Activated CD4-positive, alpha-beta memory T cell treated with anti-CD3 and anti-CD28 coated beads for 36 hours (primary cell): ENCODE measurements at places on chromosomes 6 and 20. TPM values are rescaled to one million over a fixed set of nuclear protein-coding genes. Genes with fewer than 3 reads are reported as not detected.

WFDC8 gene
- total RNA-seq: not detected

NT5DC1 gene
- 51.3 TPM for total RNA-seq

COL9A1 gene
- total RNA-seq: not detected

CLPSL2 gene
- not detected for total RNA-seq

GRIK2 gene
- not detected for total RNA-seq

C20orf202 gene
- total RNA-seq: not detected

C20orf144 gene
- total RNA-seq: 0.26 TPM

ATP6V1G2 gene
- total RNA-seq: 1.4 TPM

POFUT1 gene
- total RNA-seq: 48.5 TPM

GNRH2 gene
- total RNA-seq: 24.0 TPM

SLC24A3 gene
- not detected for total RNA-seq

FRMD1 gene
- not detected for total RNA-seq

FGD2 gene
- 0.52 TPM for total RNA-seq

PRR18 gene
- total RNA-seq: 0.17 TPM

SYCP2L gene
- total RNA-seq: 0.10 TPM

NUP43 gene
- total RNA-seq: 64.3 TPM

GRCh38 chr6:44540881-44541280 is 153.4 kb downstream of the CDC5L start:
- H3K27ac ChIP-seq: no peak overlapping the region
- no peak for DNase-seq
- H3K4me3 ChIP-seq: no peak overlapping the region
- H3K4me1 ChIP-seq: no peaks in the 10 kb centered on the region
- no peaks in the 10 kb centered on the region for H3K36me3 ChIP-seq

GRCh38 chr20:20334489-20334888 is 33.4 kb upstream of the INSM1 start:
- H3K27ac ChIP-seq: no peak overlapping the region
- DNase-seq: no peak
- peaks cover 12% of the 10 kb centered on the region for H3K27me3 ChIP-seq
- no peaks in the 10 kb centered on the region for H3K36me3 ChIP-seq
- H3K4me3 ChIP-seq: no peak overlapping the region

DNA sequence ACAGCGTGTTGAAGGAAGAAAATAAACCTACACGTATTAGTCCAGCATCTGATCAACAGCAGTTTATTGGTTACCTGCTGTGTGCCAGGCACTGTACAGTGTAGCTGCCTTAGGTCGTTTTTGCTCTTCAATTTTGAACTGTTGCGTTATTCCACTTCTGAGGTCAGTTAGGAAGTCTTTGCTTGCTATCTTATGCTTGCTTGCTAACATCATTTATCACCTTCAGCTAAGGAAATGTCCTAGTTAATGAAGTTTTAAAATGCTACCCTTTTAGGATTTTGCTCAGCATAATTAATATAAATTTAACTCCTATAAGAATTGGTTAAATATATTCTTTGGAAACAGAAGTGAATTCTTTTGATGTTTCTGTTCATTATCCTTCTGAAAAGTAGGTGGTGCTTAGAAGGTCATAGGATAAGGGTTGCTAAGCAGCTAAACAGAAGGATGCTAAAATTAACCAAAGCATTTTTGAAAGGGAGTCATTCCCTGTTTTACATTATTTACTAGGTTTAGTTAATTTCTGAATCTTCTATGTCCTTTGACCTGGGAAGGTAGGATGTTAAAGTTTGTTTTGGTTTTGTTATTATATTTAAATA is 3.4 kb downstream of the RREB1 start:
- H3K27me3 ChIP-seq: no peaks in the 10 kb centered on the region
- DNase-seq: no peak
- H3K36me3 ChIP-seq: peaks cover 3% of the 10 kb centered on the region

- no peak overlapping the region for H3K4me3 ChIP-seq
- no peaks in the 10 kb centered on the region for H3K36me3 ChIP-seq
- H3K27me3 ChIP-seq: no peaks in the 10 kb centered on the region
- no peak for DNase-seq
Observed at GRCh38 chr6:91304521-91304920, 717.6 kb upstream of the MAP3K7 start.

DNA sequence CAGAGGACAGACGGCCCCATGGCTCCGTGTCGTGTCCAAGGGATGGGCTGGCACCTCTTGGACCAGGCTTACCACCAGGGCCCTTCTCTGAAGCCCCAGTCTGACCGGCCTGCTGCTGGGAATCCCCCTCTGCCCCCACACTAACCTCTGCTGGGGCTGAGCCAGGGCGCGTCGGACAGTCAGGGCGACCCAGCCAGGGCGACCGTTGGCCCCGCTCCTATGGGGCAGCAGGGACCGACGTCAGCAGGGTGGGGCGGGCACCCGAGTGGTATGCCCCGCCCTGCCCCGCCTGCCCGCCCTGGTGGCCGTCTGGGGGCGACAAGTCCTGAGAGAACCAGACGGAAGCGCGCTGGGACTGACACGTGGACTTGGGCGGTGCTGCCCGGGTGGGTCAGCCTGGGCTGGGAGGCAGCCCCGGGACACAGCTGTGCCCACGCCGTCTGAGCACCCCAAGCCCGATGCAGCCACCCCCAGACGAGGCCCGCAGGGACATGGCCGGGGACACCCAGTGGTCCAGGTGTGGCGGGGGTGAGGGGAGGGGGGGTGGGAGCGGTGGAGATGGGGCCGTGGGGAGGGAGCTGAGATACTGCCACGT is at the start of gene SLC17A9:
SLC17A9 (plus strand) TSS at position 337 of the 595 bp plus-strand sequence; CDS start at position 459, 122 bp downstream.
- no peaks in the 10 kb centered on the region for H3K27me3 ChIP-seq
- peak within 1 kb of the TSS; percentile 58 for H3K4me3 ChIP-seq
- DNase-seq: peak; percentile 61
- peaks cover 20% of the 10 kb centered on the region for H3K36me3 ChIP-seq
- H3K4me1 ChIP-seq: peaks cover 19% of the 10 kb centered on the region

- H3K27me3 ChIP-seq: peaks cover 4% of the 10 kb centered on the region
- no peak for DNase-seq
- no peak overlapping the region for H3K4me3 ChIP-seq
Observed at GRCh38 chr6:4345543-4345942, 210.2 kb upstream of the ECI2 start.

DNA sequence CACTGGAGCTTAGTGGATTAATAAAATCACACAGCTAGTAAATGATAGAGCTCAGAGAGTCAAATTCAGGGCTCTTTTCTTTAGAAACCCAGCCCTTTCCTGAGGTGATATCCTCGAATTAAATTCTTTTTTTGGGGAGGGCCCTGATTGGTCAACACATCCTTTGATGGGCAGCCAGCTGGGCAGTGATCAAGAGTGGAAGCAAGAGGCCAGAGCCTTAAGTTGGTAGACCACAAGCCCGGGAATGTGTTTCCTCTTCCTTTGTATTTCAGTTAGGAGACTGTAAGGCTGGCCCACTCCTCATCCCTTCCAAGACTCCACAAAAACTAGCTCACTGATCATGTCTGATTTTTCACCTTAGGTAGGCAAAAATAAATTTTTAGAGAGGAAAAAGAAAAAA is 640.5 kb downstream of the DHX35 start:
- no peak overlapping the region for H3K27ac ChIP-seq
- no peak for DNase-seq
- H3K36me3 ChIP-seq: no peaks in the 10 kb centered on the region
- no peaks in the 10 kb centered on the region for H3K27me3 ChIP-seq

GRCh38 chr6:5659467-5659866 is 347.3 kb downstream of the NRN1 start:
- H3K27me3 ChIP-seq: no peaks in the 10 kb centered on the region
- peaks cover 9% of the 10 kb centered on the region for H3K36me3 ChIP-seq
- no peak overlapping the region for H3K4me3 ChIP-seq
- H3K27ac ChIP-seq: no peak overlapping the region
- DNase-seq: no peak
- peaks cover 10% of the 10 kb centered on the region for H3K4me1 ChIP-seq

- H3K36me3 ChIP-seq: peaks cover 30% of the 10 kb centered on the region
- peaks cover 43% of the 10 kb centered on the region for H3K4me1 ChIP-seq
- H3K27me3 ChIP-seq: no peaks in the 10 kb centered on the region
- DNase-seq: peak; percentile 39
- H3K4me3 ChIP-seq: no peak overlapping the region
Observed at GRCh38 chr20:45419188-45420091, 3.5 kb downstream of the PIGT start.

DNA sequence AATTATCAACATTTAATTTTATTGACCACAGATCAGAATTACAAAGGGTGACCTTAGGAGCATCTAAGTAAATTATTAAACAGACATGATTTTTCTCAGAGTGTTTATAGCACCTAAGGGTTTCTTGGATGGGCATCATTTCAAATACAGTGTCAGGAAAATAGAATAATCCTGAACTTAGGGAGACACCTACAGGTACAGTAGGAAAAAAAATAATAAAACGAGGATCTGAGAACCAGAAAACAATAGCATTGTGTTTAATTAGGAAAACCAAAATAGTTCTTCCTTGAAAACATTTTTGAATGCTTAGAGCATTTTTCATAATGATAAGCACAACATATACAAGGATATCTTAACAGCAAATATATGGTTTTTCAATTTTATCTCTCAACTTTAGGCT is 39.2 kb downstream of the MMUT start:
- H3K27me3 ChIP-seq: no peaks in the 10 kb centered on the region
- peaks cover 11% of the 10 kb centered on the region for H3K36me3 ChIP-seq
- H3K4me1 ChIP-seq: no peaks in the 10 kb centered on the region
- H3K4me3 ChIP-seq: no peak overlapping the region
- no peak overlapping the region for H3K27ac ChIP-seq
- no peak for DNase-seq

GRCh38 chr20:9839626-9840025 is 750 bp upstream of the PAK5 start:
- no peaks in the 10 kb centered on the region for H3K4me1 ChIP-seq
- no peak overlapping the region for H3K27ac ChIP-seq
- H3K4me3 ChIP-seq: no peak overlapping the region
- peaks cover 14% of the 10 kb centered on the region for H3K27me3 ChIP-seq

DNA sequence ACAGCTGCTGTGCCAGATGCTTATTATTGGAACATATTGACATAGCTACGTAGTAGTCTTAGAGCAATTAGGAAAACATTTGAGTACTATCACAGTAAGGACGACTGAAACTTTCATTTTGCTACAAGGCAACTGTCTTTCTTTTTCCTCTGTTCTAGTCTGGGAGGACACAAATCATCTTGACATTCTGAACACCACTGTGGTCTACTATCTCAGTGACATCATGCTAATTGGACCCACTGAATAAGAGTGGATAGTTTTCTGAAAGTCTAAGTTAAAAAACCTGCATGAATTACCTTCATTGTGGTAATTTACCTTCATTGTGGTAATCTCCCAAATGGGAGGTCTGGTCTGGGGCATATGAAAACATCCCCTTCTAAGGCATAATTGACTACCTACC is 163.3 kb upstream of the MOCS1 start:
- H3K27me3 ChIP-seq: peaks cover 2% of the 10 kb centered on the region
- no peaks in the 10 kb centered on the region for H3K4me1 ChIP-seq
- no peak overlapping the region for H3K27ac ChIP-seq
- H3K36me3 ChIP-seq: no peaks in the 10 kb centered on the region
- no peak overlapping the region for H3K4me3 ChIP-seq
- DNase-seq: no peak

- H3K36me3 ChIP-seq: no peaks in the 10 kb centered on the region
- H3K4me3 ChIP-seq: no peak overlapping the region
- H3K27me3 ChIP-seq: peaks cover 14% of the 10 kb centered on the region
- H3K27ac ChIP-seq: no peak overlapping the region
Observed at GRCh38 chr20:19750101-19750606, 7.9 kb upstream of the RIN2 start.

DNA sequence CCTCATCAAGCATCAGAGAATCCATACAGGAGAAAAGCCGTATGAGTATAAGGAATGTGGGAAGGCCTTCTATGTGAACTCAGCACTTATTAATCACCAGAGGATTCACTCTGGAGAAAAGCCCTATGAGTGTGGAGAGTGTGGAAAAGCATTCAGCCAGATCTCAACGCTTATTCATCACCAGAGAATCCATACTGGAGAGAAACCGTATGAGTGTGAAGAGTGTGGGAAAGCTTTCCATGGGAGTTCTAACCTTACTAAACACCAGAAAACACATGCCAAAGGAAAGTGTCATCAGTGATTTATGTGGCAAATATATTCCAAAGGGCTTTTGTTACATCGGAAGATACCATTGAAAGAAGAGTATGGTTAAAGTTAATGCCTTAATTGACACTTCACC is 25.4 kb downstream of the ZKSCAN8 start:
- H3K27ac ChIP-seq: no peak overlapping the region
- no peak for DNase-seq
- peaks cover 2% of the 10 kb centered on the region for H3K27me3 ChIP-seq
- H3K4me3 ChIP-seq: no peak overlapping the region

GRCh38 chr20:32139947-32140346 is 30.4 kb downstream of the TM9SF4 start:
- H3K4me3 ChIP-seq: no peak overlapping the region
- no peaks in the 10 kb centered on the region for H3K27me3 ChIP-seq
- no peaks in the 10 kb centered on the region for H3K4me1 ChIP-seq
- H3K27ac ChIP-seq: no peak overlapping the region

- H3K27me3 ChIP-seq: peaks cover 2% of the 10 kb centered on the region
- H3K4me1 ChIP-seq: peaks cover 15% of the 10 kb centered on the region
- DNase-seq: no peak
- H3K4me3 ChIP-seq: no peak overlapping the region
- H3K36me3 ChIP-seq: no peaks in the 10 kb centered on the region
Observed at GRCh38 chr6:129276461-129276860, 393.5 kb downstream of the LAMA2 start.

- H3K27me3 ChIP-seq: no peaks in the 10 kb centered on the region
- H3K36me3 ChIP-seq: peaks cover 14% of the 10 kb centered on the region
- H3K4me1 ChIP-seq: peaks cover 19% of the 10 kb centered on the region
- no peak overlapping the region for H3K4me3 ChIP-seq
- H3K27ac ChIP-seq: no peak overlapping the region
Observed at GRCh38 chr20:37314099-37314498, 24.6 kb downstream of the MANBAL start.

DNA sequence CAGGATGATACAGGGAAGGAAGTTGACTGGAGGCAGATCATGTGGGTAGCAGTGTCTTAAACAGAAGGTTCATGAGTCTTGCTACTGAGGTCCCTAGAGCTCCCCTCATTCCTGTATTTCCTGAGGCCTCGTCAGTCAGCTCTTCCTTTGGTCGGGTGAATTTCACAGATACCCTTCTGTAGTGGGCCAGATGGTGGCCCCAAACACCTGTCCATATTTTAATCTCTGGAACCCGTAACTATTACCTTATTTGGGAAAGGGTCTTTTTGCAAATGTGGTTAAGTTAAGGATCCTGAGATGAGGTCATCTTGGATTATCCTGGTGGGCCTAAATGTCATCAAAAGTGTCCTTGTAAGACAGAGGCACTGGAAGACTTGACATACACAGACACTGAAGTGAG is 9.6 kb downstream of the KCNS1 start:
- H3K27me3 ChIP-seq: no peaks in the 10 kb centered on the region
- no peak overlapping the region for H3K27ac ChIP-seq
- no peak overlapping the region for H3K4me3 ChIP-seq
- peaks cover 7% of the 10 kb centered on the region for H3K36me3 ChIP-seq
- H3K4me1 ChIP-seq: peaks cover 3% of the 10 kb centered on the region

GRCh38 chr6:4606821-4607704 is 169.1 kb upstream of the CDYL start:
- no peak for DNase-seq
- no peak overlapping the region for H3K27ac ChIP-seq
- no peak overlapping the region for H3K4me3 ChIP-seq
- no peaks in the 10 kb centered on the region for H3K36me3 ChIP-seq
- H3K4me1 ChIP-seq: peaks cover 2% of the 10 kb centered on the region

GRCh38 chr6:29666826-29667130 is 9.9 kb downstream of the MOG start:
- H3K4me3 ChIP-seq: no peak overlapping the region
- DNase-seq: no peak
- H3K36me3 ChIP-seq: no peaks in the 10 kb centered on the region
- H3K4me1 ChIP-seq: no peaks in the 10 kb centered on the region
- H3K27me3 ChIP-seq: peaks cover 14% of the 10 kb centered on the region
